Naive thymus-derived CD8-positive, alpha-beta T cell (primary cell): ENCODE measurements at places on chromosomes 3 and 15. TPM values are rescaled to one million over a fixed set of nuclear protein-coding genes. Genes with fewer than 3 reads are reported as not detected.

Gene SLC38A3
- total RNA-seq: not detected

Gene CEP97
- total RNA-seq: 10.5 TPM

Gene SLC9C1
- total RNA-seq: not detected

Gene CISH
- 8.8 TPM for total RNA-seq

Gene ST3GAL6
- total RNA-seq: not detected

Gene BDH1
- 77.7 TPM for total RNA-seq

Gene C3orf80
- not detected for total RNA-seq

DNA sequence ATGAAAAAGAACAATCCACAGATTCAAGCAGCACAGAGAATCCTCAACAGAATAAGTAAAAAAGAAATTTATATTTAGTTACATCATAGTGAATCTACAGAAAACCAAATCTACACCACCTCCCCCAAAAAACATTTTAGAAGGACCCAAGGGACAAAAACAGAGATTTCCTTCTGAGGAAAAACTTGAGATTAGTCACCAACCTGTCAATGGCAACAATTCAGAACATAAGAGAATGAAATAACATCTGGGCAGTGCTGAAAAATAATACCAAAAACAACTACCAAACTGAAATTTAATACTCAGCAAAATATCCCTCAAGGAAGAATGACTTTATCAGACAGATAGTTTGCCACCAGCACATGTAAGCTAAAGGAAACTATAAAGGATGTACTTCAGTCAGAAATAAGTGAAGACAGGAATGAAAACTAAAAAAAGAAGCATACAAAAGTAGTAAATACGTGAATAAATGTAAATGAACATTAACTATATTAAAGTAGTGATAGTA is 260.7 kb downstream of the ULK4 start:
- DNase-seq: no peak

DNA sequence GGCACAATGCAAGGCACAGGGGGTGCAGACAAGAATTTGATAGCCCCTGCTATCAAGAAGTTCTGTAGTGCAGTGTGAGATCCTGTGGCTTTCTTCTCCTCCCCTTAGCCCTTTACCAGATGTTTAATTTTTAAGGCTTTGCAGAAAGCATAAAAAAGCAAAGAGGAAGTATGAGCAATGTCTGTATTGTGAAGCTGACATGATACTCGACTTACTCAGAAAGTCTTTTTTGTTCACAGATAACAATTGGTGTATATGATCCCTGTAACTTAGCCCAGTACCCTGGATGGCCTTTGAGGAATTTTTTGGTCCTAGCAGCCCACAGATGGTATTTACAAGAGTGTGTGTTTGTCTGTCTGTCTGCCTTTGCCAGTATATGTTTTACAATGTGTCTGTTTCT is 58.9 kb downstream of the ATG7 start:
- no peak for DNase-seq

- no peak for DNase-seq
Measured at GRCh38 chr3:130850843-130851242, 43.0 kb upstream of the ATP2C1 start.

DNA sequence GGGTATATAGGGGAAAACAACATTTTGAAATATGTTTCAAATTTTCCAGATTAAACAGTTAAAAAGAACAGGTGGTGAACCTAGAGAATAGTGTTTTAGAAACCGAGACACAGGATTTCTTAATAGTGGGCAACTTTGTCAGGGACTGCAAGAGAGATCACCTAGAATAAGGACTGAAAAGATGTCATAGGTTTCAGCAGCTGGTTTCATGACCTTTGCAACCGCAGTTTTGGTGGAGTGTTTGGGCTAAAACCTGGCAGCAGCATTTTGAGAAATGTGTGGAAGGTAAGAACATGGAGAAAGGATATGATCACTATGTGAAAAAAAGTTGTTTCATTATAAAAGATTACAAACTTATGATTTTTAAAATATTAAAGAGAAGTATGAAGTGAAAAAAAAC is 34.9 kb downstream of the PRKCI start:
- DNase-seq: no peak

GRCh38 chr15:77144026-77144425 is 73.1 kb upstream of the TSPAN3 start:
- DNase-seq: no peak
